Activated CD4-positive, alpha-beta memory T cell treated with anti-CD3 and anti-CD28 coated beads for 36 hours (primary cell): ENCODE measurements at places on chromosomes 7 and 10.

DNA sequence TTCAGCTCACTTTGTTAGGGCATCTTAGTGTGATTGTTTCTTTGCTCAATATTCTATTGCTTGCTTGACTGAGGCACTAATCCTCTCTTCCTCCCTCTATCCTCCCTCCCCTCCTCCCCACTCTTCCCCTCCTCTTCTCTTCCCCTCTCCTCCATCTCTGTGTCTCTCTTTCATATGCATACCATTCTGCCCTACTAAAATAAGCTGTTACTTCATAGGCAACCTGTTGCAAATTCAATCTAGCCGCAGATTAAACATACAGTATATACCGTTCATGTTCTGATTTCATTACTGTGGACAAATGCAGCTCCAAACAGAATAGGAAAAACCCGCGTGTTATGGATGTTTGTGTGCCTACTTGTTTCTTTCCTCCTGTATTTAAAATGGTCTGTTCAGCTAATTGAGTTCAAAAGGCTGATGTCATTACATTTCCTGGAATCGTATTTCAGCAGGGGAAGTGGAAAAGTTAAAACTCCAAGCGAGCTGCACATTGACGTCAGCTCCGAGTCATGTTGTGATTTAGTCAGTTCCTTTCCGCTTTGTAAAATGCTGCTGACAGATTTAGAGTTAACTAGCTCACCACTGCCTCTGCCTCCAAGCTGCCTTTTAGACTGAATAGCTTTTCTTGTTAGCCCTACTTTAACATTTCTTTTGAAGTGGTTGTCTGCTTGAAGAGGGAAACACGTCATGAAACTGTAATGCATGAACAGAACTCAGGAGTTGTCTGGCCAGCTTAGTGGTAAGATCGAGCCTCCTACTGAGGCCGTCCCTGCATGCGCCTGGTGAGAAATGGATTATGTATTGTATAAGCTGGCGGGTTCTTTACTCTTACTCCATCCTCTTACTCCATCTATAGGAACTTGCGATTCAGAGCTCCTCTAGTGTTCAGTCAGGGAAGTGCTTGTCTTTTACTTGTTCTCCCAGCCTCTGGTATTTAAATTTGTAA lies 69.0 kb downstream of the CREM start:
- DNase-seq, result peak; percentile 89

DNA sequence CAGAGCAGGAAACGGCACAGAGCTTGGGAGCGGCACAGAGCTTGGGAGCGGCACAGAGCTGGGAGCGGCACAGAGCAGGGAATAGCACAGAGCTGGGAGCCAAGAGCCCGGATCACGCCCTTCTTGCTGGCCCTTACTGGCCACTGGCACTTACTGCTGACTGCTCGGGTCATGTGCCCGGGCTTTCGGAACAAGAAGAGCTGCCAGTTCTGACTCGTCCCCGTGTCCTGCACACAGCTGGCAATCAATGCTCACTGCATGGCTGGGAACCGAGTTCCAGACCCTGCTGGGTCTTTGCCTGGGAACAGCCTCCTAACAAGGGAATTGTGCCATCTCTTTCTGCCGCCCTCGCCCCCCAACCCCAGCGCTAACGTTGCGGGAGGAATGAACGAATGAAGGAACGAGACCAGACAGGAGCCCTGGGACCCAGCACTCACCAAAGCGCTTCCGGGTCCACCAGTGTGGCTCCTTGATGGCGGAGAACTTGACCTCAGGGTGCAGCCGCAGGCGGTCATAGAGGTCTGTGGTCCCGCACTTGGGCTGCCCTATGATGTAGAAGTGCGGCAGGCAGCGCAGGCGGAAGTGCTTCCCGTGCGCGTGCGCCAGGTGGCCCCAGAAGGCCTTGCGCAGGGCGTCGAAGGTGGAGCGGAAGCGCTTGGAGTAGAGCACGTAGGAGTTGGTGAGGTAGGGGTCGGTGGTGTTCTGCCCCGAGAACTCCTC lies 49.1 kb downstream of the CHST15 start:
- DNase-seq, result no peak

GRCh38 chr10:27072436-27073114 lies 27.7 kb downstream of the ANKRD26 start:
- DNase-seq, result peak; percentile 17

- no peak for DNase-seq
Measured at GRCh38 chr10:1354809-1355710, 298.9 kb downstream of the WDR37 start.

DNA sequence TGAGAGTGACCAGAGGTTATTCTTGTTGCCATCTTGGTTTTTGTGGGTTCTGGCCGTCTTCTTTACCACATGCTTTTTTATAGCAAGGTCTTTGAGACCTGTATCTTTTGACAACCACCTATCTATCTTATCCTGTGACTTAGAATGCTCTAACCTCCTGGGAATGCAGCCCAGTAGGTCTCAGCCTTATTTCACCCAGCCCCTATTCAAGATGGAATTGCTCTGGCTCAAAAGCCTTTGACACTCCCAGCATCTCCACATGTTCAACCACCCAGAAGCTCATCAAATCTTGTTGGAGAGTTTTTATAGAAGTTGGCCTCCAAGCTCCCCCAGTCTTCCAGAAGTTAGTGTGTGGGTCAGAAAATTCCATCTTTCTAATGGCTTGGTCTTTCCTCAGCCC lies 464.3 kb upstream of the NRP1 start:
- no peak for DNase-seq

- no peak for DNase-seq
Measured at GRCh38 chr7:94298943-94299342, 95.8 kb upstream of the COL1A2 start.

GRCh38 chr10:34228066-34228465 lies 587.0 kb downstream of the PARD3 start:
- DNase-seq, result no peak

GRCh38 chr10:14592566-14592965 lies 182.1 kb downstream of the FAM107B start:
- DNase-seq, result no peak

DNA sequence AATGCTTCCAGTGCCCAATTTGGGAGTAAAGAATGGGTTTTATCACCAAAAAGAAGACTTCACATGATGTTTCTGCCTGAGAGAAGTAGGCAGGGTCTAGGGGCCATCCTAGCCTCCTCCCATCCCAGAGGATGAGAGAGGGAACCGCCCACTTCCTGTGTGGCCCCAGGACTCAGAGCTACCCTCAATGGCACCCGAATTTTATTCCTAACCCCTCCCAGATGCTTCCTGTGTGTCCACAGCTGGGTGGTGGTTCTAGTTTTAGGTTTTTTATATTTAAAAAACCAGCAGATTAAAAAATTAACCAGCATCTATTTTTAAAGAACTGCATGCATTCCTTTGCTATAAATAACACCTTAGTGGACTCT lies 583.5 kb downstream of the PTPRN2 start:
- DNase-seq, result no peak

DNA sequence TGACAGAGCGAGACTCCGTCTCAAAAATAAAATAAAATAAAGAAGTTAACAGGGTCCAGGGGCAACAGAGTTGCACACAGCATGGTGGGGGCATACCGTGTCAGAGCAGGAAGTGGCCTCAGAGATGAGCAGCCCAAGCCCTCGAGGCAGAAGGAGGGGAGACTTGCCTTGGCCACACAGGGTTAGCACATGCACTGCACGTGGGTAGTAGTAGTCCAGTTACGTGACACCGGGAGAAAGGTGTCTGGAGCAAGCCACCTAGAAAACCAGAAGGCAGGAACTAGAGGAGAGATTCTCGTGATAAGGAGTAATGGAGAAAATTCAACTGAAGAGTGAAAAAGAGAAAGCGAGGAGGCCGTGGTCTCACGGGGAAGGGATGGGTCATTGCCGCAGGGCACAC lies 9.8 kb upstream of the DENND2A start:
- no peak for DNase-seq

DNA sequence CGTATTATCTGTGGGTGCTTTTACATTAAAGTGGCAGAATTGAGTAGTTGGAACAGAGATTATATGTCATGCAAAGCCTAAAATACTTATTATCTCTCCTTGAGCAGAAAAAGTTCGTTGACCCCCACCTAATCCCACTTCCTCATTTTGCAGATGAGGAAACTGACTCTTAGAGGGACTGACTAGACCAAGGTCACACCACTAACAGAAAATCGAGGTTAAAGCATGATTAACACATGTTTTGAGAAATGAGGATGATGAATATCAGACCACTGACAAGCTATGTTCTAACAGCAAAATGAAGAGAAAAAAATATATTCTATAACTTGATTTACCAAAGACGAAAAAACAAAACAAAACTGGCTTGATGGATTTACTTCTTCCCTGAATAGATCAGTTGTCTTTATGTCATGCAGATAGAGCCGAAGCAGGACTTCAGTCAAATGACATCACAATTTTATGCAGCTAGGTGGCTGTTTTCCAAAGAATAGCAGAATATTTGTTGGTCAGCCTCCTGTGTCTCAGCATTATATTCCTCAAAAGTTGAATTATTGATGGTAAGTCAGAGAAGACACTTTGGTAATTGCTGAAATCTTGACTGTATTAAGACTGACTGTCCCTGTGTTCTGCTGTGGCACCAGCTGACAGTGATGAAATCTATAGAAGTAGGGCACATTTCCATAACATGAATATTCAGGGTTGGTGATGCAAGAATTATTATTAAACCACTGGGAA lies 24.2 kb upstream of the SMIM30 start:
- DNase-seq, result no peak
